Activated CD4-positive, alpha-beta T cell treated with anti-CD3 and anti-CD28 coated beads for 4 hours (primary cell): ENCODE measurements at places on chromosomes 2 and 18.

DNA sequence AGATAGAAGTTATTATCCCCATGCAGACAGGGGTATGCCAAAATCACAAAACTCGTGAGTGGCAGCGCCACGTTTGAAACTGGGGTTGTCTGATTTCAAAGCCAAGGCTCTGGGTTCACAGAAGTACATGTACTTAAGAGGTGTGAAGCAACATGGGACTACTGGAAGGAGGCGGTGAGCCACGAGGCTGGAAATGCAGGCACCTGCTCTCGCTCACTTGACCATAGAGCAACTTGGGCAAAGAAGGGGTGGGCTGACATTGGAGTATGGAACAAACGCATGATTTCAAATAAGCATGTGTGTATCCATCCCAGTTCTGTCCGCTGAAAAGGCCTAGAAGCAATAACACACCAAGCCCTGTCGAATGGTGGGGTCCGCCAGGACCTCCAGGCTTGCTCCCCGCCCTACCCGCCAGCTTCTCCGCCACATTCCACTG, 593 bp upstream of the ACTR2 start:
- no peak for DNase-seq

DNA sequence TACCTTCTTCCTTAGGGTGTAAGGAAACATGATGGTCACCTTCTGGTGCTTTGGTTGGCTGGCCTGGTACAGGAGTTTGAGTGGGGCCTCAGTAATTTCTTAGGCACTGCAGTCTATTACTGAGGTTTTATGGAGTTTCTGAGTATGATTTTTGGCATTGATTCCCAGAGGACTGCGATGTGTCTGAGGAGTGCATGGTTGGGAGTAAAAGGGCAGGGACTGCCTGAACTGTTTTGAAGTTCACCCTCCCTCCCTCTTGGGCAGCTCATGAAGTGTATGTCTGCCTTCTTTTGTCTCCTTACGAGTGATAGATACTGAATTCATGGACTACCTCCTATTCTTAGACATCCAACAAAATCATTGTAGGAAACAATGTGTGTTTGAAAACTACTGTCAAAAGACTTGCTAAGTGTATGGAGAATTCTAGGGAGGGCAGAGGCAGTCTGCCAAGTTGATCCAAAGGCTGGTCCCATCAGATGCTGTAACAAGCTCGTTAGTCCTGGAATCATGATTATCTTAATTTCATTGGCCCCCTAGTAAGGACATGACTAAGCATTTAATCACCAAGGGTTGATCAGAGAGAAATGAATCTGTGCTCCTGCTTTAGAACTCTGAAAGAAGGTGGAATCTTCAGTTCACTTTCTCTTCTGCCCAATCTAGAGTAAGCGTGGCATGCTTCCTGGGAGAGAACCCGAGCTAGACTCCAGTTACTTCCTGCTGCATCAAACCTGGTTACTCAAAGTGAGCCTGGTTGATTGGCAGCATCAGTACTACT, 26.5 kb downstream of the LYPD6B start:
- DNase-seq = no peak

- no peak for DNase-seq
Observed at GRCh38 chr2:58800881-58801280, 559.8 kb upstream of the FANCL start.

GRCh38 chr18:58118536-58118935, 74.5 kb downstream of the NEDD4L start:
- no peak for DNase-seq

DNA sequence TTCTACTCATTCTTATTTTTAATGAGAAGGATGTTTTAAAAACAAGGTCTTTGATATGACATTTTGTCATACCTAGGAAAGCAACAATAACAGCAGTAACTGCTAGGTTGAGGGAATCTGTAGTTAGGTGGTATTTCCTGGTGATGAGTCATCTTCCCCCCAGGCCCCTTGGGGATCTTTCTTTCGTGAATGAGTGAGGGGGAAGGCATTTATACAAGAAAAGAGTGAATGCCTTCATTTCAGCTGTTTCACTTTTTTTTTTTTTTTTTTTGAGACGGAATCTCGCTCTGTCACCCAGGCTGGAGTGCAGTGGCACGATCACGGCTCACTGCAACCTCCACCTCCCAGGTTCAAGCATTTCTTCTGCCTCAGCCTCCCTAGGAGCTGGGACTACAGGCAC, 108.6 kb downstream of the MAP4K4 start:
- DNase-seq = no peak

- no peak for DNase-seq
Observed at GRCh38 chr18:2138552-2138951, 432.8 kb downstream of the METTL4 start.

DNA sequence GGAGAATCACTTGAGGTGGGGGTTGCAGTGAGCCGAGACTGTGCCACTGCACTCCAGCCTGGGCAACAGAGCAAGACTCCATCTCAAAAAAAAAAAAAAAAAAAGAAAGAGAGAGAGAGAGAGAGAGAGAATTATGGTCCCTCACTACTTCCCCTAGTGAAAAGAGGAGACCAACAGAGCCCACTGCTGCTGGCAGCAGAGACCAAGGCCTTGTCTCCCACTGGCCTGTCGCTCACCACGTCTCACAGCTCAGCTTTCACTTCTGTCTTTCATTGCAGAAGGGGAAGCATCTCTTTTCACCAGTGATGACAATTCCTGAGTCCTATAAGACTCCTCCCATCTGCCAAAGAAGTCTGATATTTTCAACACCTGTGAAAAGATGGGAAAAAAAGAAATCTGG, 81.3 kb downstream of the CLHC1 start:
- no peak for DNase-seq

GRCh38 chr18:34627137-34627920, 82.8 kb upstream of the DTNA start:
- DNase-seq = no peak

DNA sequence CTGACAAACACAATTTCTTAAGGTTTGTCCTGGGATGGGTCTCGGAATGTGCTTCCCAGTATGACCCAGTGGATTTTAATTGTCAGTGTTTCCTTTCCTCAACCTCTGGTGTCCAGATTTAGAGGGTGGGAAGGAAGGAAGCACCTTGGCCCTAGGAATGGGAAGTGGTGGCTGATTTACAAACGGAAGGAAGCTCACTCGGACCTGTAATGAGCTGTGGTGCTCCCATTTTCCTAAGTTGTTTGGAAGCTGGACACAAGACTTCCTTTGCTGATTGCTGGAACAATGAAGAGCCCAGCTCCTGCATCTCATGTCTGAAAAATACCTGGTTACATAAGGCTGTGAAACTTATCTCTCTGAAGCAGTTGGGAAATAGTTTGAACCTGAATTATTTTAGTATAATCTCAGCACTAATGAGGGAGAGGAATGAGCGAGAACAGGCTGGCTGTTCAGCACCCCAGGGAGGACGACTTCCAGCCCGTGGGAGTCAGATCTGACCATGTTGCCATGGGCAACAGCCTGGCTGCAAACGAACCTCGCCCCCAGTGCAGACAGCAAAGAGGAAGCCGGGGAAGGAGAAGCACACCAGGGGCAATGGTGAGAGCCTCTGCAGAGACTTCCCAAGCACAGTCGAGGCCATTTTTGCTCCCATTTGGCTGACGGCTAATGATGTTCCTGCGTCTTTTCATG, 74.4 kb upstream of the ASB18 start:
- no peak for DNase-seq

DNA sequence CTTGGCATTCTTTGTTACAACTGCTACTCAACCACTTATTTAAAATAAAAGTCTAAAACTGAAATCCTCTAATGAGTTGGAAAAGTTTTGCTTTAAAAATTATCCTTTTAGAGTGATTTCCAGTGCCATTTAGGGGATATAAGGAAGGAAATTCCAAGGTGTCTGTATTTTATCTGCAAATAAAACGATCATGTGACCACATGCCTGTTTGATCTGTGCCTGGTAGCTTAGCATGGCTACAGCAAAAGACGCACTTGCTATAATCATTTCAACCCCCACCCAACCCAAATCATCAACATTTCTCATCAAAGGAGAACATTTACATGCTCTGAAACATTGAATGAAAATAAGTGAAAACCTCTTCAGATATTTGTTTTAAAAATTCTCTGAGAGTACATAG, 615.1 kb downstream of the IRS1 start:
- DNase-seq = no peak

- DNase-seq = no peak
Observed at GRCh38 chr18:39039813-39040212, 1474.2 kb upstream of the CELF4 start.

DNA sequence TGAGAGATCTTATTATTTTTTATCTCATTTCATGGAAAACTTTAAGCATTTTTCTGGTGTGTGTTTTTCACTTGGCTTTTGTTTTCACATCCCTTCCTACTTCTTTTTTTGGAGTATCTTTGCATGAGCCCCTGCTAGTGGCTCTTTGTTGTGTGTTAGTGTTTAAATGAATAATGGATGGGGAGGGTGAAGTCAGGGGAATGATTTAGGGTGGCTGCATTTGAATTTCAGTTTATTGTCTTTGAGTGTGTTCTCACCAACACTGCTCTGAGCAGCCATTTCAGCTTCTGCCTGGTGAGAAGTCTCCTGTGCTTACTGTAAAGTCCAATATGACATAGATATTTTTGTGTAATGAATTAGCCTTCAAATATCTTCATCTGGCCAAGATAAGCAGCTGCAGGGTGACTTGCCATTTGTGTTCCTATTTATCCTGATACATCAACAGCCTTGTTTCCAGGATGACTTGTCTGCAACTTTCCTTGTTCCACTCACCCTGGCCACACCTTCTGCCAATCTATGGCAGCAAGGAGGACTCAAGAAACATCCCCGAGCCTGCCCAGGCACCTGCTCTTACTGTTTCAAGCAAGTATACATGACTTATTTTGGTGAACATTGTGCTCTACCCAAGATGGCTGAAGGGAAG, 182.6 kb downstream of the PDE11A start:
- no peak for DNase-seq

DNA sequence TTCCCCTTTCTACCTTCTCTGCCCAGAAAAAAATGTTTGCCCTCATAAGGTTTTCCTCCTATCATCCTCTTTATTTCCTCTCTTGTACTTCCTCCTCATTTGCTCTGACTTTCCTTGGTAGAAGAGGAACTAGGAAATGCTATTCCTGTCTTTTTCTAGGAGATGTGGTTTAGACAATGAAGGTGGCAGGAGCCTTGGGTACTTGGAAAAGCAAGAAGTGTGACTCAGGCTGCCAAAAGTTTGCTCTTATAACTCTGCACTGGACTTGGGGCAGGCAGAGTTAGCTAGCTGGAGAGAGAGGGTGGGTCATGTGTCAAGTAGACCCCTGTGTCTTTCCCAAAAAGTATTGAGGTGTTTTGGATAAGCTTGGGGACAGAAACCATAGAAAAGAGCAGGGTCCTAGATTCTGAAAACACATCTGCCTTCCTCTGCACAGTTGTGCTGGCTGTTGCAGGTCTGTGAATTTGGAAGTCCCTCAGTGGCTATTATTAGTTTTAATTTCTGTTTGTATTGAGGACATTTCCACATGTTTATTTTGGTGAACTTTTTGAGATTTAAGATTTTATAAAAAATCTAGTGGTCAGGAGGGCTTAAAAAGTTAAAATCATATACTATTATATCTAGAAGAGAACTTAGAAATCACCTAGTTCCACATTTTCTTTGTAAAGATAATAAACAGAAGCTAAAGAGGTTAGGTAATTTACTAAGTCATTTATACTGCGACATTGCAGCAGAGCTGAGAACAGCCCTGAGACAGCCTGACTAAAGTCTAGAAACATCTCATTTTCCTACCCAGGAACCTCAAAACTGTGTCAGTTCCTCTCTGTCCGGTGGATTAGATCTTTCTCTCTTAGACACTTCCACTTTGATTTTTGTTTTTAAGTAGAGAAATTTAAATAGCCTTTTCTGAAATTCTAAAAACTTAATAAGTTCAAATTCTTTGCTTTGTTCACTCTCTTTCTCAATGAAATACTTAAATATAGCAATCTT, 16.0 kb downstream of the INSIG2 start:
- no peak for DNase-seq

GRCh38 chr2:68796295-68796905, 61.8 kb downstream of the ARHGAP25 start:
- DNase-seq = no peak

GRCh38 chr18:58993260-58993659, 128.6 kb downstream of the ZNF532 start:
- DNase-seq = no peak

DNA sequence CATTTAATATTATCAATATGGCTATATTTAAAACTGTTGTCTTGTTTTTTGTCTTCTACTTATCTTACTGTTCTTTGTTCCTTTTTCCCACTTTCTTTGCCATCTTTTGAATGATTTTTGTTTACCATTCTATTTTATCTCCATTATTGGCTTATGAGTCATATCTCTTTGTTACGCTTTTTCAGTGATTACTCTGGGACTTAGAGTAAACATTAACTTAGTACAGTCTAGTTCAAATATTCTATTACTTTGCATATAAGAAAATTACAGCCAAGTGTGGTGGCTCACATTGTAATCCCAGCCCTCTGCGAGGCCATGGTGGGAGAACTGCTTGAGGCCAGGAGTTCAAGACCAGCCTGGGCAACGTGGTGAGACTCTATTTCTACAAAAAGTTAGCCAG, 26.1 kb downstream of the ADCY3 start:
- DNase-seq = no peak

GRCh38 chr2:168536925-168537466, 80.9 kb downstream of the CERS6 start:
- DNase-seq = no peak

GRCh38 chr18:37489011-37489410, 76.6 kb downstream of the CELF4 start:
- DNase-seq = no peak

GRCh38 chr2:22221006-22221405, 1097.2 kb downstream of the TDRD15 start:
- no peak for DNase-seq

DNA sequence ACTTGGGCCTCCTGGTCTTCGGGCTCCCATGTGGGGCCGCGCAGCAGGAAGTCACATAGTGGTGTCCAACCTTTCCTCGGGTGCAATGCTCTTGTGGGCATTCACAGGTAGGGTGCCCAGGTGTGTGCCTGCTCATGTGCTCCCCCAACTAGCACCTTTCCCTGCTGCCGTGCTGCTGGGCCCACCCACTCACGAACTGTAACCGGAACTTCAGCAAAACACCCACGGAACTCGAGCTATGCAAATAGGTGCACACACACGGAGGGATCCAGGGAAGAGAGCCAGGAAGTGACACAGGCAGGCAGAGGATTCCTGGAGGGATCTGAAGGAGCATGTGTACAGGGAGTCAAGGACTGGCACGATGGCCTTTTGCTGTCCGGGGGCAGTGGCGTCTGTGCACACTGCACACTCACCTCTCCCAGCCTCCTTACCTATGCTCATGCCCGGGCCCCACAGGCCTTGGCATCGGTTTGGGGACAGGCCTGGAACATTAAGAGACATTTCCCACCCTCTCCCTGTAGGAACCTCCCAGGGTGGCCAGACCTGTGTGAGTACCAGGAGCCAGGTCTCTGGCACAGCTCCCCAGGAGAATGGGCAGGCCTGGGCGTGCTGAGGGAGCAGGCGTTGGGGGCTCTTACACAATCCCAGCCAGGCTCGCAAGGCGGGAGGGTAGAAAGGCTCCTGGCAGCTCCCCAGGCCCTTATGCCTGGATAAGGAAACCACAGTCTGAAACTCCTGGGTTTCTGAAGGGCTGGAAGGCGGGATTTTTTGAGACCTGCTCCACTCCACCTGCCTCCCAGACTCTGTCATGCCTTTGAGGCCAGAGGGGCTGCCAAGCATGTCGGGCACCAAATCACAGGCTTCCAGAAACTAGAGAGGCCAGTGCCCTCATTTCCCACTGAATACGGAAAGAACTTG, 6.6 kb upstream of the PTMA start:
- no peak for DNase-seq
